ENCODE measurements at places on chromosomes 3 and 15.

GRCh38 chr3:175940243-175940642, 1081.1 kb downstream of the NAALADL2 start:
- DNase-seq, result no peak

GRCh38 chr3:156448300-156448699, 106.6 kb downstream of the SSR3 start:
- DNase-seq, result peak; percentile 11

- DNase-seq, result no peak
These were observed 99.5 kb downstream of the ATG7 start for GRCh38 chr3:11371747-11372146.

DNA sequence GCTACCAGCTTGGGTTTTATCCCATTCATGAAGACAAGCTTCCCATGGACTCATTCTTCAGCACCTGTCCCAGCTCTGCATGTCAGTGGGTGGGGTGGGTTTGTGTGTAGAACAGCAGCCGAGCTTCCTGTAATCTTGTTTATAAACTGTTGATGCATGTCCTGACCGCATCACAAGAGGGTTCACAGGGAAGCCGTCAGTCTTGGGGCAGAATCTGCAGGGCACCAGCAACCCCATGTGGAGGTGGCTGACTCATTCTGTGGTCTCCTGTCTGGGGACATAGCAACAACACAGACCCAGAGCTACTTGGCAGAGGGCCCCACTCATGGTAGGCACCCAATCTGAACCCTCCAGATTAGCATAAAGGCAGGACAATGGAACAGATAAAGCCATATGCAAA, 35.6 kb downstream of the DAPK2 start:
- peak; percentile 84 for DNase-seq
